ENCODE measurements at places on chromosomes 1 and 21.

- no peak overlapping the region for H3K4me3 ChIP-seq
- H3K27me3 ChIP-seq: no peaks in the 10 kb centered on the region
- DNase-seq: no peak
- no peak overlapping the region for H3K27ac ChIP-seq
These were observed 167.1 kb downstream of the DHRS3 start for GRCh38 chr1:12450756-12451559.

DNA sequence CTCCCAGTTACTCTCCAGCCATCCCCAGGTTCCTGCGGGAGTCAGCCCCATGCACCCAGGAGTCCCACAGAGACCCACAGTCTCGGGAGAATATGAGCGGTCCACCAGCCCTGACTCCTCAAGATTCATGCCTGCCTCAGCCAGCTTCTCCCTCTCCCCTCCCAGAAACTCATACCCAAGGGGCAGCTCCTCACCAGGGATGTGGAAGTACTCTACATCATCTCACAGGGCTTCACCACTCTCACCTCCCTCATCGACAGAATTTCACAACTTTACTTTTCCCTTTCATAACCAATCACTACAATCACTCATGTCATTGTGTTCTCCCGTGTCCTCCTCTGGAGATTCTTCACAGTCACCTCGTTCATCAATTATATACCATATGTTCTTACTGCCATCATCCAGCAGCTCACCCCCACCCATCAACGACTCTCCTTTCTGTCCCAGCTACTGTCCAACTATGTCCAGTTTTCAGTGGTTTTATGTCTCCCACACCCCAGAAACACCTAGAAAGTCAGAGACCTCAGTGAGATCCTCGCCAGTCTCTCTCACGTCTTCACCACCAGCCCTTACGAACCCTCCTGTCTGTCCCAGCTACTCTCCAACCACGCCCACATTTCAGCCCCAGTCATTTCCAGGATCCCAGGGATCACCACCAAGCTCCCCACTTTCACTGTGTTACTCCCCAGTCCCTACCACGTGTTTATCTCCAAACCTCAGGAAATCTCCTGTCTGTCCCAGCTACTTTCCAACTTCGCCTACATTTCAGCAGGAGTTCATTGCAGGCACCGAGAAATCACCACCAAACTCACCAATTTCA lies 1530.1 kb upstream of the TPTE start:
- no peak overlapping the region for H3K27ac ChIP-seq
- no peaks in the 10 kb centered on the region for H3K36me3 ChIP-seq
- H3K4me3 ChIP-seq: no peak overlapping the region

DNA sequence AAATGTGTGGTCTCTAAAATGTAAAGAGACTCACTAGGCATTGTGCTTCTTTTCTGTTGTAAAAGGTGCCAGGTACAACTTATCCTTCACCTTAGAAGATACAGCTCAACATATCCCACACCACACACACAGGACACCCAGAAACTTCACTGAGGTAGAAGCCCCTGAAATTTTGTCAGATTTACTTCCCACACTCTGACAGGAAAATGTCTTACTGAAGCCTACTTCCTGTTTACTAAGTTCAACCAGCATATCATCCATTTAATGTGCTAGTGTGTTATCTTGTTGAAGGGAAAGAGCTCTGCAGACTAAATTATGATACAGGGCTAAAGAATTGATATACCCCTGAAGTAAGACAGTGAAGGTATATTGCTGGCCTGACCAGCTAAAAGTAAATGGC lies 39.9 kb upstream of the INSL5 start:
- H3K27ac ChIP-seq: no peak overlapping the region
- no peaks in the 10 kb centered on the region for H3K27me3 ChIP-seq
- no peaks in the 10 kb centered on the region for H3K36me3 ChIP-seq
- DNase-seq: no peak

- no peak for DNase-seq
- H3K36me3 ChIP-seq: no peaks in the 10 kb centered on the region
- no peak overlapping the region for H3K4me3 ChIP-seq
- H3K27me3 ChIP-seq: no peaks in the 10 kb centered on the region
These were observed 14.7 kb downstream of the CASQ2 start for GRCh38 chr1:115753830-115754229.

DNA sequence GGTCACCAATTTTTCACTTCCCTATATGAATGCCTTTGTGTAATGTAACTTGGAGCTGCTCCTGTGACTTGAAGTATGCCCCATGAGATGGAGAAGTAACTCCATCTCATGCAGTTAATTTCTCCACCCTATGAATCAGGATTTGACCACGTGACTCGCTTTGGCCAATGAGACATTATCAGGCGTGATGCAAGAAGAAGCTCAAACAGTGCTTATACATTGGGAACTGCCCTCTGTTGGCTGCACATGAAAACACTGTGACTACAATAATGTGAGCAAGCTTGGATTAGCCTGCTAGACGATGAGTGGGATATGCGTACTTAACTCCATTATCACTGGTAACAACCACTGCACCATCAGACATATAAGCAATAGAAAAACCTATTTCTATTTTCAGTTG lies 684.4 kb downstream of the PLA2G4A start:
- H3K36me3 ChIP-seq: no peaks in the 10 kb centered on the region
- H3K27ac ChIP-seq: no peak overlapping the region
- H3K27me3 ChIP-seq: no peaks in the 10 kb centered on the region
- no peaks in the 10 kb centered on the region for H3K4me1 ChIP-seq

GRCh38 chr1:159015440-159015909 lies 5.8 kb downstream of the IFI16 start:
- H3K4me1 ChIP-seq: no peaks in the 10 kb centered on the region
- no peak overlapping the region for H3K4me3 ChIP-seq
- no peak overlapping the region for H3K27ac ChIP-seq
- no peak for DNase-seq
- H3K36me3 ChIP-seq: no peaks in the 10 kb centered on the region

GRCh38 chr21:34994766-34995631 lies 54.1 kb downstream of the RUNX1 start:
- no peak for DNase-seq
- H3K4me1 ChIP-seq: no peaks in the 10 kb centered on the region
- H3K36me3 ChIP-seq: no peaks in the 10 kb centered on the region
- no peak overlapping the region for H3K27ac ChIP-seq
- H3K4me3 ChIP-seq: no peak overlapping the region
- H3K27me3 ChIP-seq: no peaks in the 10 kb centered on the region

- H3K27ac ChIP-seq: no peak overlapping the region
- no peaks in the 10 kb centered on the region for H3K36me3 ChIP-seq
- no peak overlapping the region for H3K4me3 ChIP-seq
- no peaks in the 10 kb centered on the region for H3K27me3 ChIP-seq
- no peak for DNase-seq
These were observed 4.1 kb downstream of the WNT3A start for GRCh38 chr1:228010921-228011320.

- no peak for DNase-seq
- H3K4me3 ChIP-seq: peak within 1 kb of the TSS; percentile 34
- H3K4me1 ChIP-seq: peaks cover 10% of the 10 kb centered on the region
- H3K36me3 ChIP-seq: no peaks in the 10 kb centered on the region
- no peak within 1 kb of the TSS for H3K27ac ChIP-seq
These were observed at the start of gene NAV1 for GRCh38 chr1:201538612-201539551. Gene NAV1, plus strand, starts transcription at chr1:201539127. Its CDS starts 83,758 bp downstream, at chr1:201622885.

DNA sequence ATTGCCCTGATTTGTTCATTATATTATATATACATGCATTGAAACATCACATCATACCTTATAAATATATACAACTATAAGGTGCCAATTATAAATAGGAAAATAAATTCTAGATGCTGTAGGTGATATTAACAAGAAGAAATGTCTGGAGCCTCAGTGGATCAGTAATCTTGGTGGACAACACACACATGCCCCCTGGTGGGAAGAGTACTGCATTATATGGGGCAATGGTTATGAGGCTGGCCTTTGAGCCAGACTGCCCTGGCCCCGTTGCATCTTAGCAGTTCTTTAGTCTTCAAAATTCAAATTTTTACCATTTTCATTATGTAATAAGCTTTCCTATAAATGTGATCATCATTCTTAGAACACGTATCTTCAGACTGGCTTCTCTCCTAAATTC lies 335.0 kb upstream of the GREM2 start:
- H3K4me1 ChIP-seq: no peaks in the 10 kb centered on the region
- peak; percentile 50 for DNase-seq
- no peak overlapping the region for H3K27ac ChIP-seq
- H3K4me3 ChIP-seq: no peak overlapping the region

DNA sequence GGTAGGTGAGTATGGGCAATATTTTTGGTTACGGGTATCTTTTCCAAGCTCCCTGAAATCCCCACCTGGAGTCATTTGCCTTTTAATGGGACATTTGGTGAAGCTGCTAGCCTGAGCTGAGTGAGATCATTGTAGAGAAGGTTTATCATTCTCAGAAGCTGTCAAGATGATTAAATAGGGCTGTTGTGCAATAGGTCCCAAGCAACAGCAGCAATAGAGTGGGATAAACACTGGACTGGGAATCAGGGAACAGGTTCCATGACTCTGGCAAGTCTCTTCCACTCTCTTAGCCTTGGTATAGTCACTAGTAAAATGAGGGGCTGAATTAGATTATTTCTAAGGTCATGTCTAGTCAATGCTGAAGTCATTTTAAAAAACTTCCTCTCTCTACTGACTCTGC lies 30.3 kb upstream of the FAM78B start:
- DNase-seq: no peak
- no peaks in the 10 kb centered on the region for H3K36me3 ChIP-seq
- no peak overlapping the region for H3K4me3 ChIP-seq
- no peak overlapping the region for H3K27ac ChIP-seq

DNA sequence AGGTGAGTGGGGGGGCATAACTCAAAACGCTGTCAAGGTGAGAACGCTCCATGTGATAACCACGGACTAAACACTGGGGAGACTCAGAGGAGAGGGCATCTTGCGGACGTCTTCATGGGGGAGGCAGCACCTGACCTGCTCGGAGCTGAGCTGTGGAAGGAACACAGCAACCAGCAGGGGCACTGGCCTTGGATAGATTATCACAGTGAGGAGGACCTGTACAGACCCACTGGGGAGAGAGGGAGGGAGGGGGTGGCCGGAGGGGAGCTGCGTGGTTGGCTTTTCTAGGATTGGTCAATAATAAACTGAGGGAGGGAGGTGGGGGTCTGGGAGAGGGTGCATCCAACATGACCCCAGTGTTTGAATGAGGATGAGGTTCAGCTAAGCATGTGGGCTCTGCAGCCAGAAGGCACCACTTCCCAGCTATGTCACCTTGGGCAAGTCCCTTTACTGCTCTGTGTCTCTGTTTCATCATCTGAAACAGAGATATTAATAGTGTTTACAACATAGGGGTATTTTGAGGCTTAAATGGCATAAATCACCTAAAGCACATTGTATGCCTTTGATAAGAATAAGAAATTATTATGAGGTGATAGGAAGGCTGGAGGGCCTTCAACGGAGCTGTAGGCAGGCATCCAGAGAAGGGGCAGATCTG lies 123.3 kb downstream of the GRIK3 start:
- no peak for DNase-seq
- no peaks in the 10 kb centered on the region for H3K27me3 ChIP-seq
- H3K4me3 ChIP-seq: no peak overlapping the region
- no peak overlapping the region for H3K27ac ChIP-seq
- H3K4me1 ChIP-seq: no peaks in the 10 kb centered on the region

- H3K4me1 ChIP-seq: peaks cover 16% of the 10 kb centered on the region
- H3K27me3 ChIP-seq: no peaks in the 10 kb centered on the region
- DNase-seq: no peak
- no peak overlapping the region for H3K4me3 ChIP-seq
These were observed 43.0 kb downstream of the ATP6V1G3 start for GRCh38 chr1:198497326-198498102.

- no peaks in the 10 kb centered on the region for H3K36me3 ChIP-seq
- H3K4me3 ChIP-seq: no peak overlapping the region
- no peaks in the 10 kb centered on the region for H3K4me1 ChIP-seq
- no peak overlapping the region for H3K27ac ChIP-seq
- DNase-seq: no peak
These were observed 37.9 kb upstream of the CCDC27 start for GRCh38 chr1:3714284-3714741.

GRCh38 chr1:177975588-177976495 lies 6.0 kb upstream of the SEC16B start:
- no peaks in the 10 kb centered on the region for H3K36me3 ChIP-seq
- DNase-seq: no peak
- H3K4me1 ChIP-seq: no peaks in the 10 kb centered on the region
- H3K27me3 ChIP-seq: no peaks in the 10 kb centered on the region
- no peak overlapping the region for H3K4me3 ChIP-seq
- no peak overlapping the region for H3K27ac ChIP-seq

DNA sequence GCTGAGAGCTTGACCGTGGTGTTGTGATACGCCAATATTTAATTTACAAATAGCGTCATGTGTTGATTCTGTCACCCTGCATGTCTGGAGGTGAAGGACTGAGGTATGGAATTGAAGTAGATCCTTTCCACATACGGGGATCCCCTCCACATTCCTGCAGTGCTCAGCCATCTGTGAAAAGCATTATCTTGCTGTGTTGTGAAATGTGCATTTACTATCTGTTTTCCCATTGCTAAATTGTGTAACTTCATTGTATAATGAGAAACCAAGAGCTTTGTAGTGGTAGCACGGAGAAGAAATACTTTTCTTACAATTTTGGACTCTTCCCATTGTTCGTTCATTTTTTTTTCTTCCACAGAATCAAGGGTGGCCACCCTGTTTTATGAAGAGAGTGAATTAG lies 577.3 kb upstream of the ZP4 start:
- no peaks in the 10 kb centered on the region for H3K27me3 ChIP-seq
- no peak overlapping the region for H3K4me3 ChIP-seq
- H3K36me3 ChIP-seq: no peaks in the 10 kb centered on the region
- H3K4me1 ChIP-seq: no peaks in the 10 kb centered on the region
- no peak overlapping the region for H3K27ac ChIP-seq
- no peak for DNase-seq

GRCh38 chr21:29074007-29074376 lies 544 bp upstream of the CCT8 start:
- peak overlapping the region; percentile 98 for H3K27ac ChIP-seq
- peak overlapping the region; percentile 50 for H3K4me3 ChIP-seq
- no peaks in the 10 kb centered on the region for H3K27me3 ChIP-seq
- no peak for DNase-seq
- H3K36me3 ChIP-seq: no peaks in the 10 kb centered on the region

DNA sequence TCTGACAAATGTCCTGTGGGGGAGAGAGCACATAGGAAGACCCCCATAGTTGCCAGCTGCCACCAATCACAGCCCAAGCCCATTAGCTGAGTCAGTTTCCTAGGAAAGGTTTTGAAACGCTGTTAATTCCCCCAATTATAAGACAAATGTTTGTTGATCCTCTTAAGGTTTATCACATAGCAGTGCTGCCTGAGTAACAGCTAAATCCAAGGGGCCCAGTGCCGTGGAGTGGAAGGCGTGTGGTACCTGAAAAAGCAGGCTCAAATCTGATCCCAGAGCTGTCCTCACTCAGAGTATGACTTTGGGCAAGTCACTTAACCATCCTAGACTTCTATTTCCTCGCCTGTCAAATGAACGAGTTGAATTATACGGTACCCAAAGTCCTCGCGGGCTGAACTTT lies 69.5 kb downstream of the GRIK3 start:
- no peaks in the 10 kb centered on the region for H3K4me1 ChIP-seq
- no peak overlapping the region for H3K4me3 ChIP-seq
- no peak overlapping the region for H3K27ac ChIP-seq
- no peak for DNase-seq
- H3K36me3 ChIP-seq: no peaks in the 10 kb centered on the region

Measured in Caco-2 (cell line).